Renal cortical epithelial cell (primary cell): ENCODE measurements at places on chromosomes 12 and 14.

- no peak for DNase-seq
Observed at GRCh38 chr12:110965574-110965973, 45.2 kb upstream of the MYL2 start.

GRCh38 chr14:73209953-73210352 lies 27.4 kb upstream of the PAPLN start:
- peak; percentile 29 for DNase-seq

- no peak for DNase-seq
Observed at GRCh38 chr14:104803912-104804410, 3.1 kb downstream of the ZBTB42 start.

- no peak for DNase-seq
Observed at GRCh38 chr12:54146506-54147145, 42.2 kb downstream of the SMUG1 start.

GRCh38 chr12:107178776-107179175 lies 85.4 kb upstream of the CRY1 start:
- DNase-seq: no peak

DNA sequence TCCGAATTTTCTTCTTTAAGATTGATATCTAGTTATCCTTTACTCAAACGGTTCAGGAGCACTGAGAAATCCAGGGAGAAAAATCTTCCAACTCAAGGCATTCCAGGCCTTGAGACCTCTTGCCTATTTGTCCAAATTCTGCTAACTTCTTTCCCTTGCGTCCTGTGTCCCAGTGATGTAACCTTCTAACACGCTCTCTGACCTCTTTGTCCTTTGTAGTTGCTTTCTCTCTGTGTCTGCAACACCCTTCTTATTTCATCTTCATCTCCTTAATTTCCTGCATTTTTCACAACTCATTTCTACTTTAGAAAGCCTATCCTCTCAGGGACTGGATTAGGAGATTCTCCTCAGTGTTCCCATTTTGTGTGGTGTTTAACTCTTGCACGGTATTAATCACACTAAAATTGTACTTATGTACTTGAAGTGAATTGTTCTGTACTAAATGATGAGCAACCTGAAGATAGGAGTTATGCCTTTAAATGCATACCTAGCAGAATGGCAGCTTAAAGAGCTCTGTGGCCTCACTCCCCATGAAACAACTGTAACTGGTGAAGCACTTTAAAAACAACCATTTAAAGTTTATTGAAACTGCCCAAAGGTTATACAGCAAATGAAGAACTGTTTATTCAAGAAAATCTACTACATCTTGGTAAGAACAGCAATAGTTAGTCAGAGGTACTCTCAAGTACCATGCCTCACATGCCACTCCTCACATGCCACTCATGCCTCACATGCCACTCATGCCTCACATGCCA lies 7.4 kb upstream of the SNAPC1 start:
- peak; percentile 90 for DNase-seq

DNA sequence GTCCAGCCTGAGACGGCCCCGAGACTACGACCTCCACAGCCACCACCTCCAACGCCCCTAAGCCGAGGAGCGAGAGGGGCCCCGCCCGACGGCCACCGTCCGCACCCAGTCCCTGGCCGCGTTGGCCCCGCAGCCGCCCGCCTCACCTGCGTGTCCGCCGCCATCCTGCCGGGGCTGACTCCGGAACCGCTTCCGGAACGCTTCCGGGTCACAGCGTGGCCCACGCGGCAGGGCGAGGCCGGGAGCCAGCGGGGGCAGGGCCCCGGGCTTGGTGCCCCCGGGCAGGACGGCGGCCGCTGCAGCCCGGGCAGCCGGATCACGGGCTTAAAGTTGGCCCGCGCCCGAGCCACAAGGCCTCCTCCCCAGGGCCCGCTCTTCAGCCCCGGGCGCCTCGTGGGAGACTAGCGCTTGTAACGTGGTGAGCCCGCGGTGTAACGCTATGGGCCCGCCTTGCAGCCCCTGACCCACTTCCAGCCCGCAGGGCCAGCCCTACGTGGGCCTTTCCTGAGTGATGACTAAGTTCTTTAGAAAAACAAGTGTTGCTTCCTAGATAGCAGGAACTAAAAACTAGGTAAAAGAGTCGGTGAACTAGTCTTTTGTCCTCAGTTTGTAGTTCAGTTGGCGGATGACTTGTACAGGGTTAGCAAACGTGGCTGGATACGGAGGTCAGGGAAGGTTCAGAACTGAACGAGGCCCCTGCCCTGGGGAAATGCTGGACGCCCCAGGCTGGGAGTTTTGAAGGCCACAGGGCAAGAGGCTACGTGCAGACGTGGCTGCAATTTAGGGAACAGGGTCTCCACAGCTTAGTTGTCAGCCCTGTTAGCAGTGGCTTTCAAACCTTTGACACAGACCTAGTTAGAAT lies at the start of gene GCN1:
Gene GCN1, minus strand, starts transcription at position 182 of the 862 bp plus-strand sequence. Its CDS starts 18 bp downstream, at position 164.
- peak; percentile 79 for DNase-seq

- no peak for DNase-seq
Observed at GRCh38 chr12:88445705-88446394, 134.4 kb downstream of the KITLG start.

GRCh38 chr14:37595809-37596621 lies 586 bp downstream of the TTC6 start:
- DNase-seq: peak; percentile 63

GRCh38 chr14:36268121-36268520 lies 52.3 kb downstream of the MBIP start:
- DNase-seq: no peak

- peak; percentile 55 for DNase-seq
Observed at GRCh38 chr12:76450690-76451089, 102.5 kb upstream of the BBS10 start.

DNA sequence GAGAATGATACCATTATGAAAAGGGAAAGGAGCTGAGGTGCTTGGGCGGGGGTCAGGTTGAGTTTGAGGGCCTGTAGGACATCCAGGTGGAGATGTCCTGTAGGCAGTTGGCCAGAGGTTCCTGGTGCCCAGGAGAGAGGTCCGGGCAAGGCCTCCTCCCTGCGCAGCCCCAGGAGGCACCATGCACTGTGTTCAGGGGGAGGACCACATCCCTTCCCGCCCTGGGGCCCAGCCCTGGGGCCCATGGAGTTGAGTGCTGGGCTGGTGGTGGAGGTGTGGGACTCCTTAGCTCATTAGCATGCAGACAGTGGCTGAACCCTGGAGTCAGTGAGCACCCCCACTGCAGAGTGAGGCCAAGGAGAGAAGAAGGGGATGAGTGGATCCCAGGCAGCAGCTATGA lies 5.7 kb upstream of the FAIM2 start:
- DNase-seq: no peak

DNA sequence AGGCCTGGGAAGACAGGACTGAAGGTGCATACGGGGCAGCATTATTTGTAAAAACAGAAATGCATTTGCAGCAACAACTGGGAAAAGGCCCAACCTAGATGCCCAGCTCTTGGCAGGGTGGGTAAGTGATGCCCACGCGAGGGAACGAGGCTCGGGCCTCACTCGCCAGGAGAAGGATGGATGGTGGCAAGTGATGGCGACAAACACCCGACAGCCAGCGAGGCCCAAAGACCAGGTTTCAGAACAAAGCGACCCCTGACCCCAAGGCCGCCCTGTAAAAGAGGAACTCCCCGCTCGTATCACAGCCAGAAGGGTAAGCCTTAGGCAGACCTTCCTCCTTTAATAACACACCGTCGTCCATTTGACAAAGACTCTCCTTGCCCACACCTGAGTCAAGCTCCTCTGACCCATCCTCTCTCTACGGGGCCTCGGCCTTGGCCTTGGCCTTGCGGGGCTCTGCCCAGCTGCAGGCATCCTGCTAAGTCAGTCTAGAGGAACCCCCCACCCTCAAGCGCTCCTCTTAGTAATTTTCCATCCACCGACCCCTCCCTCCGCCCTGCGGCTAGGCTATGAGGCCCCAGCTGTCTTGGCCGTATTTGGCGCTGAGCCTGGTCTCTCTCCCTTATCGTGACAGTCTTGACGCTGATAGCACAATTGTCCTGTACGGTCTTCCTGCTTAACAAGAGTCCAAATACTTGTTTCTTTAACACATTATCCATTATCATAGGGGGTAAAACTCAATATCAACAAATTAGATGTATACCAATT lies 80.2 kb downstream of the NCOR2 start:
- no peak for DNase-seq

GRCh38 chr14:89988787-89989186 lies 33.1 kb downstream of the TDP1 start:
- DNase-seq: no peak

DNA sequence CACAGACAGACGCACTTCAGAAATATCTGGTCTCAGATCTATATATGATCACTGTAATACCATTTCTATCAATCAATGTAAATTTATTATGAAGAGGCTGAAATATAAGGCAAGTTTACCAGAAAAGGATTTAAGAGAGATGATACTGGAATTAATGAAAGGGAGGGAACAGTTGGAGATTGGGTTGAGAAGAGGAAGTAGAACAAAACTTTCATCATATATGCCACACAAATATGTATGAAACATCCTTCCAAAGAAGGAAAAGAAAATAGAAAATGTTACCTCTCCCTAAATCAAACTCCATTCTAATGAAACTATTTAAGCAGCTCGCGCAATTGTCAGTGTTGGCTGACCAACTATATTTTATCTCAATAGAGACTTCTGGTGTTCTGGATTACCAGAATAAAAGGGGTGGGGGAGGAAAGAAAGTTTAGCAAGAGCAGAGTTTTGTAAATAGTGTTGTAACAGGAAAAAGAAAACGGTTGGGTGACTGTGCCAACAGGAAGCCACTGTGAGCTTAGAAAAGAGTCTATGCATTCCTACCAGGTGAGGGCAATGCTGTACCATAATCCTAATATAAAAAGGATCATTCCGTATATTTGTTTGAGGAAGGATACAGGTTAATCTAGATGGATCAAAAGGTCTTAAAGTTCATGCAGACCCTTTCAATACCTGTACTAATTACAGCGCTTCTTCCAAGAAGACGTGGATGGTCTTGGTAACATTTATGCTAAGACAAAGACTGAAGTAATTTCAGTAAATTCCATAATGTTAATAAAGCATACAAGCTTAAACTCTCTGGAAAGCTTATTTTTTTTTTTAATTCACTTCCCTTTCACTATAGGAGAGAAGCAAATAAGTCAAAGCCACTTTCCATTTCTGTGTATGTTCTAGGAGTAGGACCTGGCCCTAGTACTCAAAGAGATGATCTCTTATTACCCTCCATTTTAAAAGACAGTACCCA lies 14.5 kb upstream of the LLPH start:
- DNase-seq: peak; percentile 86

DNA sequence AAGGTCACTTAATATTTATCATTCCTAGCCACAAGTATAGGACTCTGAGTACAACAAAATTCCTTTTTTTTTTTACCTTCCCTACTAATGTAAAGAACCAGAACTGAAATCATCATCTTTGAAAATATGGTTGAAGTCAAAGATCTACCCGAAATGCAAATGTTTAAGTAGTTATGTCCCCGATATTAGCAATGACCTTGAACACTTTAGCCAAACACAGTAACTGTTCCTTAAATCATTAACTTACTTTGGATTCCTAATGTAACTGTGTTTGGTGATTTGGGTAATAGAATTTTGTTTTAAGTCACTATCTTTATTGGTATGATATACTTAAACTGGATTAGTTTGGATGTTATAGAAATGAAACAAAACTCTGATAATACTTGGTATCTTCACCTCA lies 14.4 kb downstream of the ITPR2 start:
- no peak for DNase-seq

GRCh38 chr14:38038986-38039385 lies 168.7 kb upstream of the SSTR1 start:
- no peak for DNase-seq

DNA sequence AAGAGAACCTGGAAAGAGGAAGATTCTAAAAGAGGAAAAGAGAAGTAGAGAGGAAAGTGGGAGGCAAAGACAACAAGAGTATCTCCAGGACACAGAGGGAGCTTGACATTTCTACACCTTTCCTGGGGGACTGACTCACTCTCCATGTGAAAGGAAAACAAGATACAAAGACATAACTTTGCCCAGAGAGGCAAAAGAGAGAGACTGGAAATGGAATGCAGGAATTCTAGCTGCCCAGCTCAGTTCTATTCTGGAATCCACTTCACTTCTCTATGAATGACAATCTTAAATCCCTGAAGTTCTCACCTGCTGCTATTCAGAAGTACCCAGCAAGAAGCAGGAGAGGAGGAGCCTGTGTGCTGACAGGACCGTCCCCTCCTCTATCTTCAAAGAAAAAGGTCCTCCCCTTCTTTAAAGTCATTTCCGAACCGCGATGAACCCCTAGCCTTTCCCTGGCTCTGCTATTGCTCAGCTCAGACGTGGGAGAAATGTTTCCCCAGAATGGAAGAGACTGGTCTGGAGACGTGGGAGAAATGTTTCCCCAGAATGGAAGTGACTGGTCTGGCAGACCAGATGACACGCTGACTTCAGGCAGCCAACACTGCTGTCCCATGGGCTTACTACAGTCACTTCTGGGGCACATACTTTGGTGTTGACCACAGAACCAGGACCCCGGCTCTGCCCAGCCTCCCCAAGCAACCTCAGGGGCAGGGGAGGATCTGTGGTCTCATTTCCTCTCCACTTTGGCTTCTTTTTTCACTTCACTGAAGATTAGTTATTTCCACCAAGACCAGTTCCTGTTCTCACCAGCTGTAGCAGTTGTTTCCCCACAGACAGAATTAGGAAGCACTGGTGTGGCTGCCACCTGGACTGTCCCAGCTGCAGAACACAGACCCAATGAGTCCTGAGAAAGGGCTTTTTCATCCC lies 8.3 kb downstream of the FMNL3 start:
- peak; percentile 90 for DNase-seq

GRCh38 chr12:118315821-118316220 lies 56.9 kb downstream of the TAOK3 start:
- DNase-seq: no peak

- DNase-seq: no peak
Observed at GRCh38 chr14:98077176-98077575, 1194.8 kb downstream of the BCL11B start.

DNA sequence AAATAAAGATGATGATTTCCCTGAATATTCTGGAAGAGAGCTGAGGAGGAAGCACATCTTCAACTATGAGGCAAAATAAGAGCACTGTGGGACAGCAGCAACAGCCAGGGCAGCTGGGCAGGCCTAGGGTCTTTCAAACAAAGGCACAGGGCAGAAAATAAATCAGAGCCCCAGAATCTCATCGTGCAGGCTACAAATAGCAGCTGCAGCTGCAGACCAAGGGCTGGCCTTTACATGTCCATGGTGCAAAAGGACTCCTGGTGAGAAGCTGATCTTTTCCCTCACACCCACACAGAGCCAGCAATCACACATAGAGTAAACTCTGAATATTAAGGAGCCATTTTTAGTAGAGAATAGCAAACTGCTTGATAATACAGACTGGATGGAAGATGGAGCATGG lies 13.6 kb upstream of the MYBPC1 start:
- no peak for DNase-seq

GRCh38 chr14:24891987-24892496 lies 157.9 kb downstream of the STXBP6 start:
- DNase-seq: no peak

GRCh38 chr14:42224053-42224888 lies 617.6 kb downstream of the LRFN5 start:
- peak; percentile 53 for DNase-seq

DNA sequence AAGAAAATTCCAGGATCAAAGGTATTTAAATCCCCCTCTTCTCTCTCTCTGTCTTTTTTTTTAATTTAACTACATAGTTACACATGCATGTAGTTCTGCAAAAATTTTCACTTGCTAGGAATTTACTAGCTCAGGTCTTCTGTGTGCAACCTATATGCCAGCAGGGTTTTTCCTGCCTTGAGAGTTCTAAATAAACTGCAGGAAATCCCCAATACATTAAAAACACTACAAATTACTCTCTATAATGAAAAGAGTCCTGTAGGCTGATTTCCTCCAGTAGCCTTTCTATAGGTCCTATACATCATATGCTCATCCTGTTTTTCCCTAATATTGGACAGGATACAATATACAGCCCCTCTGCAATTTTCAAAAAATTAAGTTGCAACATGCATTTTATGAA lies 27.7 kb upstream of the ATXN7L3B start:
- DNase-seq: no peak

GRCh38 chr14:64569138-64569631 lies 19.4 kb downstream of the PPP1R36 start:
- DNase-seq: peak; percentile 96
